Effector memory CD4-positive, alpha-beta T cell (primary cell): ENCODE measurements at places on chromosomes 3 and 15.

GRCh38 chr3:172751175-172751704, 714 bp downstream of the ECT2 start:
- no peak for DNase-seq
- H3K4me3 ChIP-seq = peak overlapping the region; percentile 83
- H3K27me3 ChIP-seq = no peaks in the 10 kb centered on the region
- H3K4me1 ChIP-seq = peaks cover 7% of the 10 kb centered on the region

DNA sequence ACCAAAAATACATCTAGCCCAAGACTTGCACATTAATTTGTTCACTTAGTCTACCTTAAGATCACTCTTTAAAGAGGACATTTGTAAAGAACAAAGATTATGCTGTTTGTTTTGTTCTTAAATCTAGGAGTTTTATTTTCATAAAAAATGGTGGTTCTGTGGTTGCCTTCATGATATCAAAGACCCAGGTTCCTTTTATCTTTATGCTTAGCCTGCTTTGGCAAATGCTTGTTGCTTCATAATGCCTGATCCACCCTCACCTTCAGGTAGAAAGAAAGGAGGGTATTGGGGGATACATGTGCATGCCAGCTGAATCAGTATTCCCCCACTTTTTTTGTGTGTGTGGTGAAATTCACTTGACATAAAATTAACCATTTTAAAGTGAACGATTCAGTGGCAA, 48.5 kb downstream of the GTF2E1 start:
- no peaks in the 10 kb centered on the region for H3K27me3 ChIP-seq
- DNase-seq = no peak
- no peaks in the 10 kb centered on the region for H3K36me3 ChIP-seq
- no peak overlapping the region for H3K27ac ChIP-seq
- no peak overlapping the region for H3K4me3 ChIP-seq

DNA sequence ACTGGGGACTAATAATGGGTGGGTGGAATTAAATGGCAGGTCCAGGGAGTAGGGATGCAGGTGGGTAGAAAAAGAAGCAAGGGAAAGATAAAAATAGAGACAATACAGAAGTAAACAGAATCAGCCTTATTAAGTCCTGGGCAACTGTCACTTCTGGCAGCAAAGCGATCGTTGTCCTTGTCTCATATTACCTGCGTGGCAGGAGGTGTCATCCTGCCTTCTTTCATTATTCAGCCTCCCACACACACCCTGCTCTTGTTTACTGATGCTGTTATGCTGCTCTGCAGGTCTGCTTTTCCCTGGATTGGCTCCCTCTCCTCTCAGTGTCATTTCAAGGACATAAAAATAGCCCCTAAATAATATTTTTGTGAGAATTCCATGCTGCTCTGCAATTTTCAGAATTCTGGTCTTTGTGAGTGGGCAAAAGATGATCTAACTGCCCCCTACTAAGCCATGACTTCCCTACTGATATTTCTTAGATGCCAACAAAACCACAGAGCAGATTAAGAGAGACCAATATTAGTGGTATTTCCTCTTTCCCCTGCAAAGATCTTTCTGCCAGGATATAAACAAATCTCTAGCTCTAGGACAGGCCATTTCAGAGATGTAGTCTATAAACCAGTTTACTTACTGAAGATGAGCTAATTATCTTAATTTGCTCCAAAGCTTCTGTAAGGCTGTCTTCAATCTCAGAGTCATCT, 8.5 kb downstream of the VEPH1 start:
- H3K4me1 ChIP-seq = no peaks in the 10 kb centered on the region
- no peaks in the 10 kb centered on the region for H3K36me3 ChIP-seq
- H3K27ac ChIP-seq = no peak overlapping the region
- H3K27me3 ChIP-seq = no peaks in the 10 kb centered on the region
- H3K4me3 ChIP-seq = no peak overlapping the region

- no peaks in the 10 kb centered on the region for H3K36me3 ChIP-seq
- H3K4me3 ChIP-seq = no peak overlapping the region
- no peak overlapping the region for H3K27ac ChIP-seq
- no peak for DNase-seq
- H3K4me1 ChIP-seq = no peaks in the 10 kb centered on the region
Observed at GRCh38 chr3:170397685-170398084, 21.0 kb upstream of the CLDN11 start.

- H3K36me3 ChIP-seq = no peaks in the 10 kb centered on the region
- H3K4me3 ChIP-seq = no peak overlapping the region
- H3K4me1 ChIP-seq = no peaks in the 10 kb centered on the region
- no peak for DNase-seq
Observed at GRCh38 chr3:46865546-46865945, 2.3 kb upstream of the MYL3 start.
